ENCODE measurements at places on chromosomes 13 and 19. TPM values are rescaled to one million over a fixed set of nuclear protein-coding genes. Genes with fewer than 3 reads are reported as not detected.

The PPM1N gene
- 1.0 TPM for total RNA-seq

GRCh38 chr13:112067871-112068539, 1.1 kb downstream of the SOX1 start:
- H3K27ac ChIP-seq, result peak overlapping the region; percentile 48
- no peak overlapping the region for H3K4me3 ChIP-seq

The RINL gene
- 70.7 TPM for total RNA-seq

DNA sequence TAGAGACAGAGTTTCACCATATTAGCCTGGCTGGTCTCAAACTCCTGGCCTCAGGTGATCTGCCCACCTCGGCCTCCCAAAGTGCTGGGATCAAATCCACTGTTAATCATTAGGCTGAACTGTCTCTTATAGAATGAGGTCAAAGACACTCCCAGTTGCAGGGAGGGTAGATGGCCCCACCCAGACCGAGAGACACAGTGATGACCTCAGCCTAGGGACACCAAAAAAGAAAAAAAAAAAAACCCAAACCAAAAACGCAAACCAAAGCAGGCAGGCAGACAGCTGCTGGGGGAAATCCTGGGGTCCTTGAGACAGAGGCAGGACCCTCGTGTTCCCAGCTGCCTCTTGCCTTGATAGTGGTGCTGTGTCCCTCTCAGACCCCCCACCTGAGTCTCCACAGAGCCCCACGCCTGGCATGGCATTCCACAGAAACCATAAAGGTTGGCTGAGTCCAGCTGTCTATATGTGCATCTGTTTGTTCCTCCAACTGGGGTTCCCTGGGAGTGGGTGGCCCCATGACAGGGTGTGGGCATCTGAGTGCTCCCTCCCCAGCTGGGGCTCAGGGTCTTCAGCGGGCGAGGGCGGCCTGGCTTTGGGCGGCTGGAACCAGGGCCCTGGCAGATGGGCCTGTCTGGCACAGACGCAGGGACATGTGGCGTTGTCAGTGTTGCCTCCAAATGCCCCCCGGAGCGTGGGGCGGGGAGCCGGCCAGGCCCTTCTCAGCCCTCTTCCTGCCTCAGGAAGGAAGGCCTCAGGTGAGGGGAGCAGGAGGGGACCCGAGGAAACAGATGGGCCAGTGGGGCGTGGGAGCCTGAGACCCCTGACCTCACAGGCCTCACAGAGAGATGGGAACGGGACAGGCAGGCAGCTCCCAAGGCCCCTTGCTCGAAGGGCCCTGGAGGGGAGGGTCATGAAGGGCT, 5.2 kb downstream of the DAND5 start:
- H3K27ac ChIP-seq, result no peak overlapping the region
- DNase-seq, result no peak
- no peaks in the 10 kb centered on the region for H3K36me3 ChIP-seq
- no peak overlapping the region for H3K4me3 ChIP-seq
- H3K27me3 ChIP-seq, result peaks cover 16% of the 10 kb centered on the region

The ZNF568 gene
- 4.9 TPM for total RNA-seq

Measured in activated T-helper 1 cell treated with anti-CD3 and anti-CD28 coated beads, Interleukin-12 subunit alpha, Interleukin-12 subunit beta, Interleukin-2, Interleukin-4 antibody, amounts not matched to agents 30 ng/mL and 10 ng/mL and 1 ng/mL, durations not matched to agents 14 hours and 24 hours and 36 hours (primary cell).